ENCODE measurements at places on chromosomes 5 and 9.

DNA sequence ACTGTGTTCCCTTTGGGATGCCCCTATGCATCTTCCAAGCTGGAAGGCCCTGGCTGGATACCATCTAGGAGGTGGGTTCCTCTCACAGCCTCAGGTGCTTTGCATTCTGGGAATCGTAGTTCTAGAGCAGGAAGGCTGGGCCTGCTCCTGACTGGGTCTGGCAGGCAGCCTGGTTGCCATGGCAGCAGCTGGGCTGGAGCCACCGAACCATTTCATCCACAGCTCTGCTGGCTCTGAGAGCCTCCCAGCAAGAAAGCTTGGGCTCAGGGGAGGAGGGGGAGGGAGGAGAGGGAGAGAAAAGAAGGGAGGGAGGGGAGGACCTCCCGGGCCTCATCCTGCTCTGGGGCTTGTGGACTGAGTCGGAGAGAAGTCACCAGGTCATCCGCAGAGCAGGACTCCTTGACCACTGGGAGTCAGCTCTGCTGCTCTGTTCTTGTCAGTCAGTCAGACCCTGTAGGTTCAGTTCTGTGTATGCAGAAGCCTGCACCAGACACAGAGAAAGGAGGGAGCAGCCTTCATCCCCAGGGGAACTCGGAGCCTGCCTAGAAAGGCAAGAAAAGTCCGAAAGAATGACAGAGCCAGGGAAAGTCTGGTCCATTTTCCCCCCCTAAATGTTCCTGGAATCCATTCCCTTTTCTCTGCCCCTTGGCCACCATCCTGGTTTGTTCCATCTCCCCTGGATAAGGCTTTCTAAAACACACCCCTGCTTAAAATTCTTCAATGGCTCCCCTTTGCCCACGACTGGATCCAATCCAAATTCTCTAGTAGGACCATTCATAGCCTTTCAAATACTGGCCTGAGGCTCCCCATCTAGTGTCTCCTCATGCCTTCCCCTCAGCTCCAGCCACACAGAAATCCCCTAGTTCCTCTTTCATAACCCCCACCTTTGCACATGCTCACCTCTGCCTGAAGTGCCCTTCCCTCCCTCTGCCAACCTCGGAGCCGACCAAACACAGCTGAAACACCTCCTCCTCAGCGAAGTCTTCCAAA is 65.4 kb upstream of the ARAP3 start:
- DNase-seq = no peak

GRCh38 chr9:98856982-98857381 is 49.5 kb downstream of the GALNT12 start:
- DNase-seq = no peak

DNA sequence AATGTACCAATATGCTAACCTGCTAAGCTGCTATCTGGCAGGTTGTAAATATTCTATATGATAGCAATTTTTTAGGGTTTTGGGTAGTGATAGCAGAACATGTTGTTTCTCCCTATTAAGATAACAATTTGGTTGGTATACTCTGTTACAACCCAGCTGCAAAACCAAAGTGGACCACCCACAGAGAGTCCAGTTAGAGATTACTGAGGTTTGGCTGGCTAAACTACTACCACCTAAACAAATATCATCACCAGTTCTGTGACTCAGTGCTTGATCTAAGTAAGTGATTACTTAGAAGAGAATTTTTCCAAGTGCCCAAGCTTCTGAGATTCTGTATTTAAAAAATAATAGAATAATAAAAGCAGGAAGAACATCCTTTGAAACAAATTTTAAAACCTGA is 72.3 kb downstream of the XRCC4 start:
- DNase-seq = no peak

DNA sequence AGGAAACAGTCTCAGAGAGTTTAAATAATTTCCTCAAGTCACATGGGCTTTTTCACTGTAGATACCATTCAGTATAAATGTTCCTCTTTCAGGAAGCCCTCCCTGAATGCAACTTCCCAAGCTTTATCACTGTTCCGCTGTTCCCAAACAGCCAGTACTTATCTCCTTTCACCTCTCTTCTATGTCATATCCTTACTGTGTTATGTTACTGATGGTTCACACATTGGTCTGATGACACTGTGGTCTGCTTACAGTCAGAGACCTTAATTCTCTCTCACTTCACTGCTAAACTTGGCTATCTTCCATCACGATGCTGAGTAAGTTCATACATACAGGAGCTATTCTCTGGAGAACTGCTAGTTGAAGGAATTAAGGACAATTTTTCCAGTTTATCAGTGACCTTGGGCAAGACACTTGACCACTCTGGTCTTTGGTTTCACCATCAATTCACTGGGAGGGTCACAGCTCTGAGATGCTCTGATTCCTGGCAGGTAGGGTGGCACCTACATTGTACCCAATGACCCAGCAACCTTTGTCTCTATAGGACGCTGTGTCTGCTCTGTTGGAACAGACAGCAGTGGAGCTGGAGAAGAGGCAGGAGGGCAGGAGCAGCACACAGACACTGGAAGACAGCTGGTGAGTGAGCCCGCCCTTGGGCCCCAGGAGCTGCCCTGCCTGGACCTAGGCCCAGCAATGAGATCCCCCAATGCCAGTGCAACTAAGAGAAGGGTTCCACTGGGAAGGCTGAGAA is 42.1 kb upstream of the RARS1 start:
- DNase-seq = no peak

GRCh38 chr5:167332309-167332708 is 959.1 kb upstream of the WWC1 start:
- no peak for DNase-seq

DNA sequence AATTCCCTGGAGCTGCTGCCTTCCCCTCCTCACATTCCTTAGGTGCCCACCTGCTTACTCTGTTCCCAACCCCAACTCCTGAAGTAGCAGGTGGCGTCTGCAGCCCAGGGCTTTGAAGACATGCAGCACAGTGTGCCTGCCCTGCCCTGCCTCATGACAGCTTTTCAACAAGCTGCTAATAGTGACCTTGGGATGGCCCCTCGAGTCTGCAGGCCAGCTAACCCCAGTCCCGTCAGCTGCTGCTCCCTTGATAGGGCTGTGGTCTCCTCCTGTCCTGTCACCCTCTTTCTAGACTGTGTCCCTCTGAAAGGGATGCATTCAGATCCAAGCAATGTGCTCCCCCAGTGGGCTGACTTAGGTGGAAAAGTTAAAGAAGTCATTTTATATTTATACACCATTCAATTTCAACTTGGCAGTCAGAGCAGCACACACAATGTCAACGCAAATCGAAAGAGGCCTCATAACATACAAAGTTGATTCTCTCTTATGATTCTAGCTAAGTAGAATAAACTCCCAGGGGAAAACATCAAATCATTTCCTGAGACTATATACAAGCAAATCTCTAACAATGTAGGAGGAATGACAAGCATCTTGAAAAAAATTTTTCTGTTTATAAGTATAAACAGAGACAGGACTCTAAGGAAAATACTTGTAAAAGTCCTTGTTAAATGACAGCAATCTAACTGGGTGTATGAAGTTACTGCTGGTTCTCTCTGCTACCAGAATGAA is 37.9 kb downstream of the ADRB2 start:
- no peak for DNase-seq

DNA sequence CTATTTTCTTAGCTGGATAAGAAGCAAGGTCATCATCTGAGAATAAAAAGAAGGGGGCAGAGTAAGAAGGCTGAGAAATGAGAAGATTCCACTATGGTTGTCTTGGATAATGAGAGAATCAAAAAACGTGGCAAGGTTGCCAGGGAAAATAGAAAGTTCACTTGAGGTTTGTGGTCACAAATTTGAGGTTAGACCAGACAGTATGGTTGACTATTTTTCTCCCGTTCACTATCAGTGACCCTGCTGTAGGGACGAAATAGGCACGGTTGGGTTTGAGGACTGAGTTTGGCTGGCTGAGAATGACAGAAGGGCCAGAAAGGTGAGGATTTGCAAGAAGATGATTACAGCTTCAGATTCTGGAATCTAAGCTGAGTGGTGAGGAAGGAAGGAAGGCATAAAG is 266.0 kb upstream of the ZNF462 start:
- no peak for DNase-seq

- DNase-seq = no peak
These were observed 92.9 kb upstream of the OTULINL start for GRCh38 chr5:14488709-14489108.

DNA sequence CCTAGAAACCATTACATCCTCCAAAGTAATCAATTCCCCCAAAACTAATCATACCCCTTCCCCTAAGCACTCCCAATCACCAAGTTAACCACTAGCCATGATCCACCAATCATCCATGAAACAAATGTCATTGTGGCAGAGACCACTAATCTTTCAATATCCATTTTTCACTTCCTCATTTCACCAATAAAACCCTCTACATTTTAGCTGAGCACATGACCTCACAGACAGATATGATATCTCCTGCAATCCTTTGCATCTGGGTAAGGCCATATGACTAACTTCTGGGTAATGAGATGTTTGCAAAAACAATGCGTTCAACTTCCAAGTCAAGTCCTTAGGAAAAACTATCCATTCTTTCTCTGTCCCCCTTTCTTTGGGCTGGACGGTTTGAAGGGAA is 20.7 kb downstream of the OR2S2 start:
- no peak for DNase-seq

DNA sequence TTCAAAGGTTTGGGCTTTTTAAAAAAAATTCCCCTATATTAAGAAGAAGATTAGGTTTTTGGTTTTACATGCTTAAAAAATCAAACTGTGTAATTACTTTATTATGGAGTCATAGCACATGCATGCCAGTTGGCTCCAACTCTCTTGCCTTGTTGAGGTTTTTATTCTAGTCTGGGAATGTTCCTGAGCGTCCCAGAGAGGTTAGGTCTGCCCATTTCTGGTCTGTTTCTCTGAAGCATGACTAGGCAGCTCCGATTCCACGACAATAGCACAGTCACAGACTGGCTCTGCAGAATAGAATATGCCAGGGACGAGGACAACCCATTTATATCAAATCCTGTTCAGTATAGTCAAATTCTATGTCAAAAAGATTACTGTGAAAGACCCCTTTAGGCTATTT is 217.0 kb downstream of the PCSK5 start:
- DNase-seq = no peak

- no peak for DNase-seq
These were observed 18.0 kb downstream of the PRUNE2 start for GRCh38 chr9:76887951-76888350.

GRCh38 chr9:5899292-5899691 is 8.6 kb downstream of the MLANA start:
- no peak for DNase-seq

DNA sequence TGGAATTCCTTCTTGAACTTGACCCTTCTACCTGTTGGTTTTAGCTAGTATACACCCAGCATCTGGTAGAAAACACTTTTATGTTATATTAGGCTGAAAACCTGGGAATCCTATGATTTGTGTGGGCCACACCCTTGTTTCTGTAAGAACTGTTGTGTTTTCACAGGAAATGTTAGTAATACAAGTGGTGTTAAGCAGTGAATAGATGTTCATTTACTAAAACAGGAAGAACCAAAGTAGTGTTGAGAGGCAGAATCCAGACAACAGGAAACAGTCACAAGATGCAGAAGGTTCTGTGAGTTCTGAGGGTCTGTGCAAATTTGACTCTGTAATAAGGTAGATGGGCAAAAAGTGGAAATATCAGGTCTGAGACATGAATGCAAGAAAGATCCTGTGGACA is 73.0 kb upstream of the RAI14 start:
- no peak for DNase-seq

DNA sequence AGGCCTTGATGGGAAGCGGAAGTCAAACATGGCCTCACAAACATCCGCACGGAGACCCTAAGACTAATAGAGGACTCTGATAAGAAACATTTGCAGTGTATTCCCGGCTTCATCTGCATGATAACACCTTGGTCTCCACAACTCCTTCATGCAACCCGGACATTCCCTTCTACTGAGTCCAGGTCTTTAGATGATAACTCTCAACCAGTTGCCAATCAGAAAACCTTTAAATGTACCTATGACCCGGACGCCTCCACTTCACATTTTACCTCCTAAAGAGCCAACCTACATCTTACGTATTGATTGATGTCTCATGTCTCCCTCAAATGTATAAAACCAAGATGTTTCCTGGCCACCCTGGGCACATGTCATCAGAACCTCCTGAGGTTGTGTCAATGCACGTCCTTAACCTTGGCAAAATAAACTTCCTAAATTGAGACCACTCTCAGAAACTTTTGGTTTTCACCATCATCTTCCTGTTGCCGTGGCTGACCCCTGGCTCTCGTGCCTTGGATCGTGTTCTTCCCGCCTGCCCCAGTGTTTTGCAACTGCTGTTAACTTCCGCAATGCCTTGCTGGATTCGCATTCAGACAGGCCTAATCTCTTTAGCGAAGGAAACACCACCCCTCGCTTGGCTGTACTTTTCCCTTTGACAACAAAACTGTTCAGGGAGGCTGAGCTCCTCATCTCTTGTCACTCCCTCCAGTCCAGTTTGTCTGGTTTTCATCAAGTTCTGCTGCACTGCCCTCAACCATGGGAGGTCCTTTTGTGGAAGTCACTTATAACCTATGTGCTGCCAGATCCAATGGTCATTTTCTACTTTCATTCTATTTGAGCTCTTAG is 1.1 kb upstream of the DAP start:
- no peak for DNase-seq

GRCh38 chr5:74374656-74375055 is 265.9 kb downstream of the ENC1 start:
- DNase-seq = no peak

DNA sequence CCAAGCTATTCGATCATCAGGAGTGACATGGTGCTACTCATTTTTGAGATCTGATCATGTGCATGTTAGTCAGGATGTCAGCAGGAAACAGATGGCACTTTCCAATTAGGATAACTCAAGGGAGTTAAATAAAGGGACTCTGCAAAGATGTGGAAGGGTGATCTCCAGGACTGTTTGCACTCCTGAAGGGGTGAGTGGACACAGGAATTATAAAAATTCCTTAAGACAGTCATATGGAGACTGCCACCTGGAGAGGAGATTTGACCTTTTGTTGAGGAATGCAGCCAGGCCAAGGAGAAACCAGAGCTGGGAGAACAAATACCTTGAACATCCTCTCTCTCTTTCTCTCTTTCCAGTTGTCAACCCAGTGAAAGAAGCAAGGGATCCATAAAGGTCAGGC is 189.1 kb downstream of the GABRG2 start:
- DNase-seq = no peak

DNA sequence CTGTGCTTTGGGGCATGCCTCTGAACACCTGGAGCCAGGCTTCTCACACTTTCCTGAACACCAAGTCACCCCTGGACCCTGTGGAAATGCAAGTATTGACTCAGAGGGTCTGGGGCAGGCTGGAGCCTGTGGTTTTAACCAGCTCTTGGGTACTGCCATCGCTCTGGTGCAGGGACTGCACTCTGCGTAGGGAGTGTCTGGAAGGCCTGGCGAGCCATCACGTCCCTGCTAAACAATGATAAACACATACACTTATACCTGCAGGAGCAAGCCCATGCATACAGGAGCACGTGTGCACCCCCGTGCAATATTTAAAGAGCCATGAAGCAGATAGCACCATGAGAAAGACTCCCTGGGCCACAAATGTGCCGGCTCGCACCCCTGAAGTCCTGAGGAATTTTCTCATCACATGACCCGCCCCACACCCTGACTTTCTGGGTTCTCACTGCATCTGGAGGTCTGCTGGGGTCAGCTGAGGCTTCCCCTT is 267.7 kb downstream of the GADD45G start:
- DNase-seq = no peak

Data from stimulated activated naive CD8-positive, alpha-beta T cell treated with anti-CD3 and anti-CD28 coated beads, Interleukin-15, amount 100 ng/mL, for 72 hours (primary cell).